GM23338 (cell line): ENCODE measurements at places on chromosomes 1 and 21. TPM values are rescaled to one million over a fixed set of nuclear protein-coding genes. Genes with fewer than 3 reads are reported as not detected.
A peak's percentile ranks its signal among the peaks of the same experiment; 100 is the strongest.

- no peak for DNase-seq
Measured at GRCh38 chr21:15053500-15053899, 11.3 kb downstream of the NRIP1 start.

AQP10 gene
- not detected in 2 replicates for total RNA-seq

GRCh38 chr1:93829061-93829460, 49.9 kb downstream of the DNTTIP2 start:
- peak; percentile 67 for DNase-seq

GRCh38 chr1:31910933-31911332, 27.2 kb downstream of the PTP4A2 start:
- DNase-seq = no peak

DNA sequence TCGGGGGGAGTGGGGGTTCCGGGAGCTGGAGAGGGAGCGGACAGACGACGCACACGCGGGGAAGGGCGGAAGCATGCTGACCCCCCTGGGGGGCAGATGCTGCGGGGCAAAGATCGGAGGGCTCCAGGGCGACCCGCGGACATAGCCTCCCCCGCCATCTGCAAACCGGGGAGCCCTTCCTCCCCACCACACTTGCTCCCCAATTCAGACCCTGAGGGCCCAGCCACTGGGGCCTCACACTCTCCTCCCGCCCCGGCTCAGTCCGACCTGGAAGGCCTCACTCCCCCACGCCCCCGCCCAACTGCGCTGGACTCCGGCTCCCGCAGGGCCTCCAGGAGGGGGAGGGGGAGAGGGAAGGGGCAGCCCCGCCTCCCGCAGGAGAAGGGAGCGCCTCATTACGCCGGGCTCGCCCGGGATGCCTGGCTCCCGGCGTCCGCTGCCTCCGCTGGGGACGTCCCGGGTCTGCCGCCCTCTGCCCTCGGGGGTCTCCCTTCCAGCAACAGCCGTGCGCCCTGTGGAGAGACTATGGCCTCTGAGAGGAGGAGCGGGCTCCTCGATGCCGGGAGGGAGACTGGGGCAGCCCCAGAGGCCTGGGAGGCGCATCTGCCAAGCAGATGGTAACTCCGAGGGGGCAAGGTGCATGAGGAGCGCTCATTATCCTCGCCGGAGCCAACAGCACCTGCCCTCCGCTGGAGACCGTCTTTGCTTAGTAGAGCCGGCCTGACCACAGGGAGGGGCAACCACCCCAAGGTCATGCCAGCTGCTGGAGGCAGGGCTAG, 636 bp upstream of the CAMK2N1 start:
- DNase-seq = peak; percentile 90
